Caki2 (cell line): ENCODE measurements at places on chromosomes 3 and 15. TPM values are rescaled to one million over a fixed set of nuclear protein-coding genes. Genes with fewer than 3 reads are reported as not detected.

DNA sequence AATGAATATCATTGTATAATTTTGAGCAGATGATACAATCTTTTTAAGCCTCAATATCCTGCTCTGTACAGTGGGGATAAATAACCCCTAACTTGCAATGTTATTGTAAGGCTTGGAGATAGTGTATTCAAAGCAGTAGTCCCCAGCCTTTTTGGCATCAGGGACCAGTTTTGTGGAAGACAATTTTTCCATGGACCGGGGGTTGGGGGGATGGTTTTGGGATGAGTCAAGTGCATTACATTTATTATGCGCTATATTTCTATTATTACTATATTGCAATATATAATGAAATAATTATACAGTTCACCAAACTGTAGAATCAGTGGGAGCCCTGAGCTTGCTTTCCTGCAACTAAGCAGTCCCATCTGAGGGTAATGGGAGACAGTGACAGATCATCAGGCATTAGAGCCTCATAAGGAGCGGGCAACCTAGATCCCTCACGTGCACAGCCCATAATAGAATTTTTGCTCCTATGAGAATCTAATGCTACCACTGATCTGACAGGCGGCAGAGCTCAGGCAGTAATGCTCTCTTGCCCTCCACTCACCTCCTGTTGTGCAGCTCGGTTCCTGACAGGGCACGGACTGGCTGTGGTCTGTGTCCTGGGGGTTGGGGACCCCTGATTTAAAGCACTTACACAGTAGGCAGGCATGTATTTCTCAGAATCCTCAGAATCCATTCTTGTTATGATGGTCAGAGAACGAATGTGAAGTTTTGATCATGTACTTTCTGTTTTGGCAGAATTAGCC is 102.2 kb downstream of the PTPRG start:
- DNase-seq: no peak

- no peak for DNase-seq
Measured at GRCh38 chr3:165336786-165337185, 140.6 kb upstream of the SLITRK3 start.

DNA sequence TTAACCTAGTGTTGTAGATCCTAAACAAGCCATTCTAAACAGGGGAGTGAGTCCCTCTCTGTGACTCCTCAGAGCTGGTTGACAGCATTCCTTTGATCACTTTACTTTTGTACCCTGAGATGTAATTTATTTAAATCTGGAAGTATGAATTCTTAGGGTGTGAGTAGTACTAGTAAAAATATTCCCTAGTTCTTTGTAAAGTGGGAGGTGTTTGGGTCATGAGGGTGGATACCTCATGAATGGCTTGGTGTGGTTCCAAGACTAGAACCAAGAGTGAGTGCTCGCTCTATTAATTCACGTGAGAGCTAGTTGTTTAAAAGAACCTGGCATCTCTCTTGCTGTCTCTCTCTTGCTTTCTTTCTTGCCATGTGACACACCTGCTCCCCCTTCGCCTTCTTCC is 223.7 kb downstream of the SQOR start:
- no peak for DNase-seq

DNA sequence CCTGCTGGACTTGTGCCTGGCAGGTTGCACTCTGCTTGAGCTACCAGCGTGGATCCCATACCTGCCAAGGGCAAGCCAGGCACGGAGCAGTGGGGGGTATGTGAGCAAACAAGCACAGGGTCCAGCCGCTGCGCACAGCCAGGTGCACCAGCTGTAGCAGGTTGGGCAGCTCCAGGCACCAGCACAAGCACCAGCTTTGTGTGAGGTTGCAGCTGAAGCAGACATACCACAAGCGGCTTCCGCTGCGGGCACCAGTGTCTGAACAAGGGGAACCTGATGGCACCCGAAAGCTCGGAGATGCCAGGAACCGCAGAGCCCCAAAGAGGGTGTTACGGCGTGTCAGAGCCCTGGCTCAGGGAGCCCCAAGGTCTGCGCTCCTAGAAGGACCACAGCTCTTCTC is 472.7 kb upstream of the ARL6 start:
- no peak for DNase-seq

- no peak for DNase-seq
Measured at GRCh38 chr15:80706161-80706560, 11.1 kb downstream of the ABHD17C start.

Gene TERC
- total RNA-seq: 158 and 246 TPM in 2 replicates

DNA sequence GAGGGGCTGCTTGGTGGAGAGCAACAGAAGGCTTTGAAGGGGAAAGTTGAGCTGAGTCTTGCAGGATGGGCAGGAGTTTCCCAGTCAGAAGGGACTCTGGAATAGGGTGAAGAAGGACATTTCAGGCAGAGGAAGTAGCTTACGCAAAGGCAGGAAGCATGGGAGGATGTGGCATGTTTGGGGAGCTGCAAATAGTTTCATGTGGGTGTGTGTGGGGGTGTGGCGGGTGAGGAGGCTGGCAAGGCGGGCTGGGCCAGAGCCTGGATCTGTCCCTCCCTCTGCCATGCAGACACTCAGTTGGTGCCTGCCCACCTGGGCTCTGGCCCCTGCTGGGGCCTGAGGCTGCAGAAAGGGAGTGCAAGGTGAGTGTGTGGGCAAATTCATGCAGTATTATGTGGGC is 10.4 kb downstream of the TEX264 start:
- no peak for DNase-seq

GRCh38 chr15:23797747-23798446 is 110.8 kb upstream of the NDN start:
- DNase-seq: no peak

Gene PCLAF
- 73.7 and 79.2 TPM in 2 replicates for total RNA-seq

GRCh38 chr3:55728461-55729100 is 241.5 kb upstream of the WNT5A start:
- DNase-seq: no peak

GRCh38 chr15:62647202-62647842 is 395.2 kb upstream of the TPM1 start:
- peak; percentile 92 for DNase-seq

GRCh38 chr3:57956119-57956832 is 51.9 kb upstream of the FLNB start:
- no peak for DNase-seq
